RPMI7951 (cell line): ENCODE measurements at places on chromosomes 4 and X. TPM values are rescaled to one million over a fixed set of nuclear protein-coding genes. Genes with fewer than 3 reads are reported as not detected.

- no peak for DNase-seq
Observed at GRCh38 chr4:65893957-65894755, 223.9 kb upstream of the EPHA5 start.

Gene SFRP2
- 10.5 and 14.9 TPM in 2 replicates for total RNA-seq

DNA sequence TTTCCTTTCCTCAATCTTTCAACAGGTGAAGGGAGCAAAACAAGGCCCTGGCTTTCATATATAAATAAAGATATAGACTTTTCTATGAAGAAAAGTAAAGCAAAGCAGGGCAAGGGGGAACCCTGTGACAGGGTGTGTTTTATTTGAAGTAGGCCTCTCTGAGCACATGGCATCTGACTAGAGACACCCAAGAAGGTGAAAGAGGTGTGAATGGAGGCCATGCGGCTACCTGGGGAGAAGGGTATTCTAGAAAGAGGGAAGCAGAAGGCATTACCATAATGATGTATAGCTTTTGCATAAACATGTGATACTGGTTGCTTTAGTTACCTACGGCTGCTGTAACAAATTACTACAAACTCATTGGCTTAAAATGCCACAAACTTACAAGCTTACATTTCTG lies 75.8 kb downstream of the DHX15 start:
- no peak for DNase-seq

DNA sequence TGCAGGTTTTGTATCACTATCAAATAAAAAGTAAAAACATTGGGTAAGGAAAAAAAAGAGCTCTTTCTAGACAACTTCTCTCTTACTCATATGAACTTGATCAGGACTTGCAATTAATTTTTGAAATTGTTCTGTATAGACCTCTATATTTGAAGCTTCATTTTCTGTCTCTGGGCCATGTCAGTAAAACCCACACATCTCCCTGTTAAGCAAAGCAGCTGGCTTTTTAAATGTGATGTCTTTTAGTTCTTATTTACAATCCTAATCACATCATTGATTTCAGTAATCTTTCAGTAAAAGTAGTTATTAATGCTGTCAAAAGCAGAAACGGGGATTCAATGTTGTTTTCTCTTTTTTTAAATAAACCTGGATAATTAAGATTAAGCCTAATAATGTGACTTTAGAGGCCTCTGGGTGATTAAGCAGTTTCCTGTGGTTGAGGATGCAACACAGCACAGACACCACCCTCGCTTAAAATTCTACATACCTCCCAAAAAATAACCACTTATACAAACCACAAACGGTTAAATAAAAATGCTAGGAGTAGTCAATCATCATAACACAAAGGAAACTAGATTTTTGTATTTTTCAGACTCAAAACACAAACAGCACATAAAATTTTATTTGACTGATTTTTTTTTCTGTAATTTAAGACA lies 5.2 kb upstream of the PCDH10 start:
- no peak for DNase-seq

Gene EIF2S3
- 207 and 214 TPM in 2 replicates for total RNA-seq

Gene RAB40AL
- 0.49 TPM in 1 of 2 replicates, not detected in the other for total RNA-seq

DNA sequence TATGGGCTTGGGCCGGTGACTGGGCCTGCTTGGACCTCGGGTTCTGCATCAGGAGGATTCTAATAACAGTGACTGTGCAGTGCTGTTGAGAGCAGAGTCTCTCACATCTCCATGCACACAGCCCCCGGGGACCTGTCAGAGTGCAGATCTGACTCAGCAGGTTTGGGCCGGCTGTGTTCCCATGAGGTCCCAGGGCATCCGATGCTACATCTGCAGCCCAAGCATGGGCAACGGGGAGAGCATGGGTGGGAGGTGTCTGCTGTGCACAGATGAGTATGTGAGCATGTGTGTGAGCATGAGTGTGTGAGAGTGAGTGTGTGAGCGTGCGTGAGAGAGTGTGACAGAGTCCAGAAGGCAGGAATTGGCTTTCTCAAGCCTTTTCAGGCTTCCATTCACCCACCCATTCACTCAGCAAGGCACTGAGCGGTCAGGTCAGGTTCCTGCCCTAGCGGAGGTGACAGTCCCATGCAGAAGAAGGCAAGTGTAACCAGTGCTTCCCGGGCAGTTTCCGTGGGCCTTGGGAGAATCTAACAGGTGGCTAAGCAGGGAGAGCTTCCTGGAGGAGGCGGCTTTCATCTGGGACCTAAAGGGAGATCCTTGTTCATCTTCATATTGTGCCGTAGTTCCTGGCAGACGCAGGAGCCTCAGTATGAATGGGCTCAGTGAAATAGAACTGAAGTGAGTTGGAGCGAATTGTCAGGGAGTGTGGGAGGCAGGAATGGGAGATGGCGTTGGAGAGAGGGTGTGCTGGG lies 62.6 kb downstream of the SORCS2 start:
- no peak for DNase-seq

Gene CCDC149
- 4.1 and 4.3 TPM in 2 replicates for total RNA-seq

GRCh38 chr4:183834252-183834651 lies 70.9 kb upstream of the STOX2 start:
- DNase-seq: no peak

DNA sequence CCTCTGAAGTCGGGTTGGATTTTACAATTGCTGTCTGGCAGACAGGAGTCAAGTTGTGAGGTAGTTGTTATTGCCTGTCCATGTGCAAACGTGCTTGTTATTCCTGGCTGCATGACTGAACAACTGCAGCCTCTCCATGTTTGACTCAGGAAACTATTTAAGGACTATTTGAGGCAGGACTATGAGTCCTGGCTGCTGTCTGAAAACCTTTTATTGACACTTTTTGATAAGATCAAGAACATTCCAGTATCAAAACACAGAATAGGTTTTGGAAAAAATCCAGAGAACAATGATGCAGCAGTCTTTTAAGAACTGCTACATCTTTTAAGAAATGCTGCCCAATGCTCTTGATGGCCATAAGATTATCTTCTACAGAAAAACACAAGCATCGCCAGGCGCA lies 10.0 kb upstream of the SPRY1 start:
- peak; percentile 14 for DNase-seq

- DNase-seq: no peak
Observed at GRCh38 chr4:81694176-81694913, 222.6 kb upstream of the RASGEF1B start.

- no peak for DNase-seq
Observed at GRCh38 chr4:28241021-28241420, 1380.4 kb downstream of the STIM2 start.

- DNase-seq: no peak
Observed at GRCh38 chrX:129679901-129680300, 25.1 kb upstream of the APLN start.

Gene DRD5
- total RNA-seq: not detected in 2 replicates

- peak; percentile 9 for DNase-seq
Observed at GRCh38 chr4:20652226-20652885, 47.9 kb upstream of the PACRGL start.

- DNase-seq: no peak
Observed at GRCh38 chrX:134186362-134187121, 50.4 kb upstream of the CCDC160 start.

DNA sequence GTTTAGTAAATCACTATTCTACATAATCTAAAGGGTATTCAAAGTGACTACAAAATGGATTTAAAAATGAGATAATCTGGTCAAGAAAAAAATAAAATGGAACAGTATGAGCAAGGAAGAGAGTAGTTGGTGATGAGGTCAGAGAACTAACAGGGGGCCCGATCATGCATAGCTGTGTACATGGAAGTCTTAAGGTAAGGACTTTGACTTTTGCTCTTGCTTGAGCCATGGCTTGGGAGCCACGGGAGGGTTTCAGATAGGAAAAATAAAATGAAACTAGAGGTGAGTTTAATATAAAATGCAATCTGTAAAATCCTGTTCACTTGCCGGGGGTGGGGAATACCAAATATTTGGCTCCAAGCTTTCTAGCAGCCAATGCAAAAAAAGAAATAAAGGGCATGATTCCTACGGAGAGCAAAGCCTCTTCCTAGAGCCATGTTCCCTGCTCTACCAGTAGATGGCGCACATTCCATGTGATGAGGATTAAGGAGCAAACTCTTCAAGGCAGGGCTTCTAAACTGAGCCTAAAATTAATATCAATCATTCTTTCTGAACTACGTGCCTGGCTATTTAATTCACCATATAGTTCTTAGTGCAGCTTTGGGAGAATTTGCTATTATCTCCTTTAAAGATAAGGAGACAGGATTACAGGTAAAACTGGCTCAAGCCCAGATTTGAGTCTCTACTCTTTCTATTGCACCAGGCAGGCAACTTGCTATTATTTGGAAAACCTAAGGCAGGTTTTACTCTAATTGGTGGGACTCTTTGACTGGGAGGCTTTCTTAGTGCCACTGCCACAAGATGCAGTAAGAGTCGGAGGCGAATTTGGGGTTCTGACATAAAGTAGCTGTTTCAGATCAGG lies 6.8 kb upstream of the CLCN5 start:
- peak; percentile 51 for DNase-seq

DNA sequence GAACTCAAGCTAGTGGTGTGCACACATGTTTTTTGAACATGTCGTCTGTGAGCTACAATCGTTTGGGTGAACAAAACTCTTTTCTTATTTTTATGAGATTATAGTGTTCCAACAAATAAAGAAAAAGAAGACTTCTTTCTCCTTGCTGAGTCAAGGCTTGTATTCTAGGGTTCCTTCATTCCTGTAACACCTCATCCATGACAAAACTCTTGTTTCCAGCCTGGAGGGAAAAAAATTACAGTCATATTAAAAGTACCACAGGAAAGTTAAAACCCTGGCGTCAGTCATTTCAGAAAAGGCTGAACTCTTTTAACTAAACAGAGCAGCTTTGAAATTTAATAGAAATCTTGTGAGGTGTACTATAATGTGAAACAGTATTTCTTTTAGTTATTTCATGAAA lies 79.2 kb upstream of the BOD1L1 start:
- DNase-seq: no peak

DNA sequence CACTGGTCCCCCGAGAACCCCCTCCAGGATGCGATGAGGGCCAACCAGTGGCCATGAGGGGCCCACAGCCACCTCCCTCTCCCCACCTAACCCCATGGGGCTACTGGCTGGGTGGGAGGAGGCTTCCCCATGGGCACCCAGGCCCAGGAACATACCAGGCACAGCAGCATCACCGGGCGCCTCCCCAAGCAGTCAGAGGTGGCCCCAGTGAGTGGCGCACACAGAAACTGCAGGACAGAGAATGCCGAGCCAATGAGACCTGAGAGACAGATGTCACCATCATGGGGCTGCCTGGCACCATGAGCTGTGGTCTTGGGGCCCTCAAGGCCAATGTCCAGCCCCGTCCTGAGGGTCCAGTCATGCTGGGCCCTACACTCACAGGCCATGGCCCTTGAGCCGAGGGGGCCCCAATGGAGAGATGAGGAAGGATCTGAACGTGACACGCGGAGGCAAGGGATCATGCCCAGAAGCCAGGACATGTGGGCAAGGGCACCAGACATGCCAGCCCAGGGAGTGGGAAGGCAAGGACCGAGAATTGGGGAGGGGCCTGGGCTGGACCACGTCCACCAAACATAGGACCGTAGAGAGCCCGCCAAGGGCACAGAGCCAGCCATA lies 30.1 kb downstream of the NOP14 start:
- DNase-seq: peak; percentile 3

GRCh38 chrX:37896511-37896890 lies 49.1 kb upstream of the DYNLT3 start:
- no peak for DNase-seq

DNA sequence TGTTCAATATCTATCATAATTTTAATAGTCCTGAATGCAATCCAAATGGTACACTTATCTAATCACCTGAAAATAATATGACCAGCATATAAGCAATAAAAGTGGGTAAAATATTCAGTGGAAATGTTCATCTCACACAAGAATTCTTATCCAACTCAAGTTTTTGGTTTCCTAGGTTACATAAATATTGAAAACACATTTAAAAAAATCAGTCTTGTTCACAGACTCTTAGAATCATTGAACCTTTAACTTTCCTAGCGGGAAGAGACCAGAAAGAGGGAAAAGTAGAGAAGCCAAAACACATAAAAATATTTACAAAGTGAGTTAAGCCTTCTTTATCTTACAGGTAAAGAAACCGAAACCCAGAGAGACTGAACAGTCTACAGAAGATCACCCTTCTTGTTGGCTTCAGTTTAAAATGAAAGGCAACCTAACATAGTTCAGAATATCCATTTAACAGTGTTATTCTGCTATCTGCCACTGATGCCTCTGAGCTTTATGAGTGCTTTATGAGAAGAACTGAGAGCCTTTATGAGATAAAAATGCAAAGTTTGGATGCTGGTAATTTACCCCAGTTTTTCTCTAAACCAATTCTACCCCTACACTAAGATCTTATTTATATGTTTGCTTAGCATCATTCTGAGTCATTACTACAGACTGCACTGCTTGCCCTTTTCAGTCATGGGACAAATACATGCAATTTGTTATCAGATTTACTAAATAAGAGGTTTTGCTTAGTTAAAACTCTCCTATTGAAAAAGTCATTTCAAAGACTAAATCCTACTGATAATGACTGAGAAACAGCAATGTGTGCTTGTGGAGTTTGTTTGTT lies 453.3 kb upstream of the INTU start:
- DNase-seq: no peak

GRCh38 chr4:185247151-185247550 lies 37.8 kb downstream of the SNX25 start:
- no peak for DNase-seq

GRCh38 chrX:118723376-118723775 lies 4.0 kb upstream of the IL13RA1 start:
- DNase-seq: no peak

DNA sequence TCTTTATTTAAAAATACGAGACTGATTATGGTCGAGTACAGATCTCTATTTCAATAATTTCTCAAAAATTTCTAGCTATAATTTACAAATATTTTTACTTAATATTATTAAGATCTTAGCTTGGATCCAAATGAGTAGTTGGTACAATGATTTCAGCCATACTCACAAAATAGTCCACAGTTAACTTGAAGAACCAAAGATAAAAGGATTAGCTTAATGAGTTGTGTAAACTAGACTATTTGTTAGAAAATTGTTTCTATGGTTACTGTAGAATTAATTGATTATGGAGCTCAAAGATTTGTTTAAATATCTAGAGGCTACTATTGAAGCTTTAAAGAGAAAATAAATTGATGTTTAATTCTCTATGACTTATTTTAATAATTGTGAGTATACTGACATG lies 1.6 kb downstream of the UGT2B10 start:
- DNase-seq: no peak

Gene NDNF
- not detected in 2 replicates for total RNA-seq

DNA sequence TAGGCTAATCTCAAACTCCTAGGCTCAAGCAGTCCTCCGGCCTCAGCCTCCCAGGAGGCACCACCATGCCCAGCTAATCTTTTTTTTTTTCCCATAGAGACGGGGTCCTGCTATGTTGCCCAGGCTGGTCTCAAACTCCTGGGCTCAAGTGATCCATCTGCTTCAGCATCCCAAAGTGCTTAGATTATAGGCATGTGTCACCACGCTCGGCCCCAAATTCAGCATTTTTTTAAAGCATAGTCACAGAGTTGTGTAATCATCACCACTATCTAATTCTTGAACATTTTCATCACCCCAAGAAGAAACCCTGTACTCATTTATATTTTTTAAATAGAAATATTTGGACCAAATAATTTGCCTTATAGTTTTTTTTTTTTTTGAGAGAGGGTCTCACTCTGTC lies 10.3 kb downstream of the CENPI start:
- DNase-seq: peak; percentile 0

Gene TREX2
- not detected in 2 replicates for total RNA-seq

Gene SERPINA7
- total RNA-seq: not detected in 2 replicates

- peak; percentile 22 for DNase-seq
Observed at GRCh38 chr4:122583906-122584305, 37.0 kb downstream of the IL21 start.

GRCh38 chr4:12697970-12698369 lies 786.2 kb downstream of the RAB28 start:
- DNase-seq: no peak

Gene PABPC5
- total RNA-seq: 2.1 and 3.4 TPM in 2 replicates

Gene SORCS2
- 2.0 and 2.9 TPM in 2 replicates for total RNA-seq

Gene TEC
- 3.6 and 3.8 TPM in 2 replicates for total RNA-seq

Gene MAP7D2
- 0.60 and 0.88 TPM in 2 replicates for total RNA-seq
